ENCODE measurements at places on chromosomes 11 and 22. TPM values are rescaled to one million over a fixed set of nuclear protein-coding genes. Genes with fewer than 3 reads are reported as not detected.

Gene ZNF214
- total RNA-seq: not detected

Gene MRTFA
- 44.1 TPM for total RNA-seq

Gene CSTF3
- total RNA-seq: 31.7 TPM

Gene SLC3A2
- 309 TPM for total RNA-seq

Gene MAPK11
- 23.1 TPM for total RNA-seq

Gene ADAMTS15
- total RNA-seq: not detected

Gene PTPRCAP
- total RNA-seq: 93.5 TPM

Gene DLG2
- total RNA-seq: 2.1 TPM

Gene SLC22A6
- not detected for total RNA-seq

Gene KCNA4
- total RNA-seq: not detected

Gene OR51B5
- not detected for total RNA-seq

Gene MS4A4A
- not detected for total RNA-seq

Gene JHY
- 1.6 TPM for total RNA-seq

Gene CYB5R2
- total RNA-seq: 4.4 TPM

Gene VSIG2
- 0.34 TPM for total RNA-seq

Gene CRYBB2
- total RNA-seq: not detected

Gene AMOTL1
- 0.24 TPM for total RNA-seq

Gene UBQLNL
- total RNA-seq: not detected

Gene ART1
- total RNA-seq: not detected

Gene VSIG10L2
- total RNA-seq: not detected

Gene CALCB
- total RNA-seq: 2.9 TPM

Gene OR52H1
- not detected for total RNA-seq

Gene MRGPRE
- total RNA-seq: not detected

Gene MPZL3
- total RNA-seq: 49.0 TPM

Gene B3GAT1
- 0.22 TPM for total RNA-seq

Gene PRG3
- not detected for total RNA-seq

Gene SMIM38
- 1.5 TPM for total RNA-seq

Gene OPCML
- not detected for total RNA-seq

Gene BIK
- 4.5 TPM for total RNA-seq

Gene MRGPRX4
- total RNA-seq: not detected

Gene NRIP3
- 2.7 TPM for total RNA-seq

Gene RFPL3
- total RNA-seq: not detected

Gene PTGDR2
- total RNA-seq: 0.33 TPM

Gene TMPRSS4
- not detected for total RNA-seq

Gene ENTHD1
- total RNA-seq: 0.41 TPM

Gene UPK3A
- not detected for total RNA-seq

Gene RAB38
- total RNA-seq: 0.97 TPM

Gene TRIM64
- total RNA-seq: not detected

Gene LRRC74B
- total RNA-seq: not detected

Gene OR9I1
- not detected for total RNA-seq

Gene DNAJB7
- total RNA-seq: not detected

Gene SYCE3
- total RNA-seq: 1.0 TPM

Gene MMP26
- total RNA-seq: not detected

Gene SERPING1
- total RNA-seq: 0.43 TPM

Gene CHRM4
- total RNA-seq: not detected

Gene OR10S1
- not detected for total RNA-seq

Gene LINC01488
- not detected for total RNA-seq

Gene PANX2
- total RNA-seq: 3.5 TPM

Gene C22orf15
- total RNA-seq: 0.90 TPM

Gene ISX
- total RNA-seq: not detected

Gene DDI1
- not detected for total RNA-seq

Gene NPTXR
- total RNA-seq: 2.5 TPM

Gene FGF3
- not detected for total RNA-seq

Gene MS4A3
- total RNA-seq: not detected

Gene SHANK2
- not detected for total RNA-seq

Gene CNTN5
- total RNA-seq: not detected

Measured in activated CD4-positive, alpha-beta memory T cell treated with anti-CD3 and anti-CD28 coated beads for 36 hours (primary cell).